ENCODE measurements at places on chromosomes 13 and 19. TPM values are rescaled to one million over a fixed set of nuclear protein-coding genes. Genes with fewer than 3 reads are reported as not detected.

The ZNF274 gene
- total RNA-seq = 23.0 TPM

The DAZAP1 gene
- 36.4 TPM for total RNA-seq

The MIA gene
- total RNA-seq = 19.1 TPM

The LILRB2 gene
- 3.6 TPM for total RNA-seq

The WDR62 gene
- 0.16 TPM for total RNA-seq

The PRR36 gene
- total RNA-seq = not detected

The TMEM59L gene
- 6.4 TPM for total RNA-seq

The SAMD1 gene
- total RNA-seq = 8.7 TPM

The APOC1 gene
- total RNA-seq = 2.3 TPM

The ZFP14 gene
- total RNA-seq = 3.5 TPM

DNA sequence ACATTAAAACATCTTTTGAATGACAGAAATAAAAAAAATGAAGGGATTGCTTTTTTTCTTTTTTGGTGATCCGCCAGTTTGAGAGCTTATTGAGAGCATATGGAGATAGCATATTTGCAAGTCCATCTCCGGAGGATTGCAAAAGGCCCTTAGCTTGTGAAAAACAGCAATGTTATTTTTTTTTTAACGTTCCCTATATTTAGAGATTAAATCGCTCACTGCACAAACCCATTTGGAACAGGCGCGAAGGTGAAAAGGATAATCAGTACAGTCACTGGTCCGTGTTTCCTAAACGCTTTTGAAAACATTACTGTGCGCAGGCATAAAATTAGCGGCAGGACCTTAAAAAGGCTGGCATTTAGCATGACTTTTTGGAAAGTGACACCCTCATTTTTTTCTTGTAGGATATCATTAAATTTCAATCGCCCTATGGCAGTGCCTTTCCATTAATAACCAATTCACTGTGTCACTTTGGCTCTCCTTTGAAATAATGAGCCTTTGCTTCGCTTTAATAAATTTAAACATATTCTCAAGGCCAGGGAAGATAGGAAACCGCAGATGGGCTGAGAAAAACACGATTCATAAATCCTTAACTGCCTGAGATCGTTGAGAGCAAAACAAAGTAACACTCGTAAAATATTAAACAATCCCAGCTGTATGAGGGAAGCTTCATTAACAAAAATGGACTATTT, 342.2 kb downstream of the DACH1 start:
- no peaks in the 10 kb centered on the region for H3K27me3 ChIP-seq
- DNase-seq = no peak
- no peak overlapping the region for H3K27ac ChIP-seq
- no peaks in the 10 kb centered on the region for H3K36me3 ChIP-seq
- no peak overlapping the region for H3K4me3 ChIP-seq
- no peaks in the 10 kb centered on the region for H3K4me1 ChIP-seq

- H3K27me3 ChIP-seq = no peaks in the 10 kb centered on the region
- no peak overlapping the region for H3K4me3 ChIP-seq
- DNase-seq = peak; percentile 83
- H3K36me3 ChIP-seq = peaks cover 18% of the 10 kb centered on the region
Measured at GRCh38 chr19:5103061-5103701, 134.3 kb downstream of the KDM4B start.

- no peak for DNase-seq
- peak within 1 kb of the TSS; percentile 100 for H3K27ac ChIP-seq
- peaks cover 27% of the 10 kb centered on the region for H3K4me1 ChIP-seq
- peak within 1 kb of the TSS; percentile 67 for H3K4me3 ChIP-seq
Measured at GRCh38 chr19:51368366-51369282, at the start of gene CLDND2. CLDND2 (minus strand) TSS chr19:51369003; CDS start chr19:51368577, 426 bp downstream.

DNA sequence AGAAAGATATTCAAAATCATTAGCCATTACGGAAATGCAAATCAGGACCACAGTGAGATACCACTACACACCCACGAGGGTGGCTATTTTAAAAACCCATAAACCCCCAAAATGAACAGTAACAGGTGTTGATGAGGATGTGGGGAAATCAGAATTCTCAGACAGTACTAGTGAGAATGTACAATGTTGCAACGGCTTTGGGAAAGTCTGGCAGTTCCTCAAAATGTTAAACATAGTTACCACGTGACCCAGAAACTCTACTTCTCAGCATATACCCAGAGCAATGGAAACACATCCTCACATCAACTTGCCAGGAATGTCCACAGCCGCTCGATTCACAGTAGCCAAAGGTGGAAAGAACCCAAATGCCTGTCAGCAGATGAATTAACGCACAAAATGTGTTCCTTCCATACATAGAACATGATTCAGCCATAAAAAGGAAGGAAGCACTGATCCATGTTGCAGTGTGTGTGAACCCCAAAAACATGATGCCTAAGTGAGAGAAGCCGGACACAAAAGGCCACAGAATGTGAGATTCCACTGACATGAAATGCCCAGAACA, 7.0 kb downstream of the PLVAP start:
- no peak for DNase-seq
- no peak overlapping the region for H3K4me3 ChIP-seq
- H3K4me1 ChIP-seq = no peaks in the 10 kb centered on the region
- no peaks in the 10 kb centered on the region for H3K36me3 ChIP-seq

DNA sequence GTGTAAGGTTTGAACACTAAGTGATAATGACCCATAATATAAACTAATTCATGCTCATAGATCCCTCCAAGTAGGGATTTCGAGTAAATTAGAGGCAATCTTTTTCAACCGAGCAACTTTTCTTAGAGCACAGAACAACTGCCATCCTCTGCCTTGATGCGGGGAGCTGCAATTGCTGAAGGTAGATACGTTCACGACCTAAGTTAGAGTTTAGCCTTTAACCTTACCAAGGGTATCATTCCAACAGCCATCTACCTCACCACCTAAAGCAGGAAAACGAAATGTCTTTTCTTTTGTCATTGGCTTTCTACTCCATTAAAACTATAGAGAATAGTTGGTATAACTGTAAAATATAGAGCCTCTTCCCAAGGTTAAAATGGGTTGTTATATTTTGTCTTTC, 42.2 kb upstream of the NBEA start:
- no peaks in the 10 kb centered on the region for H3K27me3 ChIP-seq
- no peak overlapping the region for H3K27ac ChIP-seq
- H3K4me1 ChIP-seq = no peaks in the 10 kb centered on the region
- no peaks in the 10 kb centered on the region for H3K36me3 ChIP-seq
- DNase-seq = no peak

- H3K27me3 ChIP-seq = no peaks in the 10 kb centered on the region
- DNase-seq = no peak
- H3K27ac ChIP-seq = no peak overlapping the region
- H3K4me3 ChIP-seq = no peak overlapping the region
- H3K36me3 ChIP-seq = no peaks in the 10 kb centered on the region
Measured at GRCh38 chr13:48733739-48734335, 80.1 kb downstream of the CYSLTR2 start.

DNA sequence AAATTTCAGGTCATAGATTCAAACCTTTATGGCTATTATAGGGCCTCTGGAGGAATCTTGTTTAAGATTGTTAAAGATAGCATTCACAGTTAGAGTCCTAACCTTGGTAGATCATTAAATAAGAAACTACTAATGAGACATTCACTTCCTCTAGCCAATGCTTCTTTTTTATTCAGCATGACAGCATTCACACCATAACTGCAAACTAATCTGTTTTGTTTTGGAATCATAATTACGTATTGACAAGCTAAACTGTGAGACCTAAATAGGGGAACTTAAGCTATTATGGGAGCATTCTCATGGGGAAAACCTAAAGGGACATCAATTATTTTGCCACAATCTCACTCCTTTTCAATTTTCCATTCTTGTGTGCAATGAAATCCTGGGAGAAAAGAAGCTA, 653.8 kb downstream of the PCDH9 start:
- no peaks in the 10 kb centered on the region for H3K36me3 ChIP-seq
- DNase-seq = no peak
- no peak overlapping the region for H3K4me3 ChIP-seq
- H3K27me3 ChIP-seq = no peaks in the 10 kb centered on the region
- no peak overlapping the region for H3K27ac ChIP-seq

DNA sequence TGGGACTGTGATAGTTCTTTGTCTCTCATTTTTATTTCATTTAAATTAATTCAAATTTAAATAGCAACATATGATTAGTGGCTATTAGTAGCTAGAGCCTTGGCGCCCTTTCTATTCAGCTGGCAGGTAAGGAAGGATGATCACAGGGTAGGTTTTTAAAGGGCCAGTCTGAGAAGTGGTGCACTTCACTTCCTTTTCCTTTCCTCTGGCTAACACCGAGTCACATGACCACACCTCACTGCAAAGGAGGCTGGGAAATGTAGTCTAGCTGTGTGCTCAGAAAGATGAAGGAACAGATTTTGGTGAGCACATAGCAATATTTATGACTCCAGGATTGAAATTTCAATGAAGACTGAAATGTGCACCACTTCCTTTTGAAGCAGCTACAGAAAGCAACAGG, 128.7 kb downstream of the TSHZ3 start:
- H3K27me3 ChIP-seq = no peaks in the 10 kb centered on the region
- peaks cover 10% of the 10 kb centered on the region for H3K4me1 ChIP-seq
- H3K4me3 ChIP-seq = no peak overlapping the region
- no peaks in the 10 kb centered on the region for H3K36me3 ChIP-seq

DNA sequence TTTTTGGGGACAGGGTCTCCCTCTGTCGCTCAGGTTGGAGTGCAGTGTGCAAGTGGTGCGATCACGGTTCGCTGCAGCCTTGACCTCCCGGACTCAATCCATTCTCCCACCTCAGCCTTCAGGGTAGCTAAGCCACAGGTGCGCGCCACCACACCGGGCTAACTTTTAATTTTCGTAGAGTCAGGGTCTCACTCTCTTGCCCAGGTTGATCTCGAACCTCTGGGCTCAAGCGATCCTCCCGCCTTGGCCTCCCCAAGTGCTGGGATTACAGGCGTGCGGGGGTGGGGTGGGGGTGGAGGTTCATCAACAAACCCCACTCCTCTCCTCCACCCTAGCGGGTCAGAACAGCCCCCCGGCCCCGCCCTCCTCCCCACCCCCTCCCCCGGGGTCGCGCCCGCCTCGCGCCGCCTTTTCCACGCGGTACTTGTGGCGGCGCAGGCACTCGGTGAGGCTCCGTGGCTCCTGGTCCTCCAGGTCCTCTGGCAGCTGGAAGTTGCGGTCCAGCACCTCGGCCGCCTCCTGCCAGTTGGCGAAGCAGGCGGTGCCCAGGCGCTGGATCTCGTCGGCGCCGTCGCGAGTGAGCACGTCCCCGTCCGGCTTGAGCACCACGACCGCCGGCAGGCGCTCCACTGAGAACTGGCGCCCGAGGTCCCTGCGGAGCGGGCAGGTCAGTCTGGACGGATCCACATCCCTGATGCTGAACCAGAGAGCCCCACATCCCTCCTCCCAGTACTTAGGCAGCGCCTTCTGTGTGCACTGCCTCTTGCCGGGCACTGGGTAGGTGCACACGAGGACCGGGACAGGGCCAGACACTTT, 5.2 kb downstream of the NXNL1 start:
- H3K27me3 ChIP-seq = peaks cover 25% of the 10 kb centered on the region
- no peak overlapping the region for H3K4me3 ChIP-seq
- no peaks in the 10 kb centered on the region for H3K36me3 ChIP-seq
- H3K27ac ChIP-seq = no peak overlapping the region
- DNase-seq = no peak

DNA sequence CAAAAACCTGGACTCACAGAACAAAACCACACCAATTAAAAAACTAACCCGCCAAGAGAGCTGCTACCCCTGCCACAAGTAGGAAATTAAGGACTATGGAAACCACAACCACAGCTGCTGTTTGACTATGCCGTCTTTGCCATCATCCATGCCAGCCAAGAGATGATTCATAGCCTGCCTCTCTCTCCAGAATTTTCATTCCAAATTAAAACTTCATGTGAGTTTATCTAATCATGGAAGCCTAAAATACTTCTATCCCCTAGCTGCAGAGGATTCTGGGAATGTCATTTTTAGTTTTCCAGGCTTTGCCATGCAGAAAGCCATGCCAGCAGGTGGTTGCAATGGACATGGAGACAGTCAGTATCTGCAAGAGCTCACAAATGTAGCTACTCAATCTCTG, 27.6 kb upstream of the GTF2F2 start:
- H3K4me1 ChIP-seq = no peaks in the 10 kb centered on the region
- no peak overlapping the region for H3K4me3 ChIP-seq
- DNase-seq = no peak
- H3K36me3 ChIP-seq = no peaks in the 10 kb centered on the region

DNA sequence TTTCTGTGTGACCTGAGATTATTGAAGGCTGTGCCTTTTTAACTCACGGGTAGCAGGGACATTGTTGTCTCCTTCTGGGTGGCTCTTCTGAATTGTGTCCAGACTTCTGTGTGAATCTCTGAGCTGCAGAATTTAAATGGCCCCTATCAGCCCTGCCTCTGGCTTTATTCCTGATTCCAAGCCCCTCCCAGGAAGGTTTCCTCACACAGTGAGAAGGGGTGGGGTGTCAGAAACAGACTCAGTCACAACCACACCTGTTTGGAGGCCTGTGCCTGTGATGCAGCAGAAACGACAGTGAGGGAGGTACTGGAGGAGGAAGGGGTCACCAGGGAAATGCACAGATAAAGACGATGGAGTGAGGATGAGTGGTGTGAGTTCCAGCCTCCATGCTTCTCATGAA, at the start of gene CLC:
Gene CLC (minus strand): TSS at position 139 of the 400 bp plus-strand sequence. CDS start 77 bp downstream, at position 62.
- H3K4me3 ChIP-seq = no peak within 1 kb of the TSS
- no peaks in the 10 kb centered on the region for H3K36me3 ChIP-seq
- H3K27ac ChIP-seq = no peak within 1 kb of the TSS
- H3K27me3 ChIP-seq = peaks cover 14% of the 10 kb centered on the region
- H3K4me1 ChIP-seq = no peaks in the 10 kb centered on the region

GRCh38 chr13:24680258-24680920, at the start of gene ATP12A:
ATP12A (plus strand) TSS chr13:24680408; CDS start chr13:24680744, 336 bp downstream.
- no peak within 1 kb of the TSS for H3K4me3 ChIP-seq
- H3K27me3 ChIP-seq = peaks cover 19% of the 10 kb centered on the region
- DNase-seq = no peak
- H3K27ac ChIP-seq = no peak within 1 kb of the TSS
- peaks cover 12% of the 10 kb centered on the region for H3K4me1 ChIP-seq

- no peak overlapping the region for H3K4me3 ChIP-seq
- H3K36me3 ChIP-seq = peaks cover 7% of the 10 kb centered on the region
- DNase-seq = no peak
- H3K27me3 ChIP-seq = no peaks in the 10 kb centered on the region
- no peak overlapping the region for H3K27ac ChIP-seq
Measured at GRCh38 chr19:58330458-58330857, 3.7 kb downstream of the ZSCAN22 start.

- DNase-seq = no peak
- H3K27me3 ChIP-seq = no peaks in the 10 kb centered on the region
- no peaks in the 10 kb centered on the region for H3K36me3 ChIP-seq
- no peak overlapping the region for H3K4me3 ChIP-seq
- no peaks in the 10 kb centered on the region for H3K4me1 ChIP-seq
- no peak overlapping the region for H3K27ac ChIP-seq
Measured at GRCh38 chr13:57409121-57409520, 222.4 kb upstream of the PCDH17 start.

- H3K4me3 ChIP-seq = no peak overlapping the region
- H3K4me1 ChIP-seq = no peaks in the 10 kb centered on the region
- DNase-seq = no peak
- H3K27me3 ChIP-seq = peaks cover 4% of the 10 kb centered on the region
- no peak overlapping the region for H3K27ac ChIP-seq
Measured at GRCh38 chr19:30386551-30387143, 14.5 kb downstream of the ZNF536 start.

- H3K27me3 ChIP-seq = no peaks in the 10 kb centered on the region
- no peak overlapping the region for H3K27ac ChIP-seq
Measured at GRCh38 chr13:98827449-98827848, 75.0 kb upstream of the SLC15A1 start.

All from sigmoid colon (tissue), 7 donors.